ENCODE measurements at places on chromosomes 1 and 21. TPM values are rescaled to one million over a fixed set of nuclear protein-coding genes. Genes with fewer than 3 reads are reported as not detected.

The LRRC38 gene
- 1.6 TPM for total RNA-seq

The ALX3 gene
- total RNA-seq = 2.5 TPM

The ITSN1 gene
- 121 TPM for total RNA-seq

The HEYL gene
- 16.3 TPM for total RNA-seq

The LCE2C gene
- not detected for total RNA-seq

The CELSR2 gene
- 35.2 TPM for total RNA-seq

The ITGB2 gene
- 24.1 TPM for total RNA-seq

The RAD54L gene
- 2.1 TPM for total RNA-seq

The NBPF11 gene
- 16.7 TPM for total RNA-seq

The MEX3A gene
- total RNA-seq = 37.0 TPM

The AMY2B gene
- total RNA-seq = 48.2 TPM

The WDR64 gene
- 1.3 TPM for total RNA-seq

The FABP3 gene
- total RNA-seq = 27.0 TPM

The SMIM12 gene
- 11.3 TPM for total RNA-seq

The LCE1B gene
- total RNA-seq = not detected
